ENCODE measurements at places on chromosomes 13 and 19. TPM values are rescaled to one million over a fixed set of nuclear protein-coding genes. Genes with fewer than 3 reads are reported as not detected.

GRCh38 chr19:42214810-42215485, 2.5 kb downstream of the DEDD2 start:
- no peak for DNase-seq
- H3K4me3 ChIP-seq, result peak overlapping the region; percentile 96
- peaks cover 2% of the 10 kb centered on the region for H3K27me3 ChIP-seq
- H3K27ac ChIP-seq, result no peak overlapping the region
- peaks cover 36% of the 10 kb centered on the region for H3K4me1 ChIP-seq

- no peak overlapping the region for H3K27ac ChIP-seq
- H3K27me3 ChIP-seq, result peaks cover 4% of the 10 kb centered on the region
- H3K4me3 ChIP-seq, result no peak overlapping the region
- no peak for DNase-seq
- H3K4me1 ChIP-seq, result no peaks in the 10 kb centered on the region
These were observed 55.2 kb downstream of the CEBPG start for GRCh38 chr19:33428627-33429125.

DNA sequence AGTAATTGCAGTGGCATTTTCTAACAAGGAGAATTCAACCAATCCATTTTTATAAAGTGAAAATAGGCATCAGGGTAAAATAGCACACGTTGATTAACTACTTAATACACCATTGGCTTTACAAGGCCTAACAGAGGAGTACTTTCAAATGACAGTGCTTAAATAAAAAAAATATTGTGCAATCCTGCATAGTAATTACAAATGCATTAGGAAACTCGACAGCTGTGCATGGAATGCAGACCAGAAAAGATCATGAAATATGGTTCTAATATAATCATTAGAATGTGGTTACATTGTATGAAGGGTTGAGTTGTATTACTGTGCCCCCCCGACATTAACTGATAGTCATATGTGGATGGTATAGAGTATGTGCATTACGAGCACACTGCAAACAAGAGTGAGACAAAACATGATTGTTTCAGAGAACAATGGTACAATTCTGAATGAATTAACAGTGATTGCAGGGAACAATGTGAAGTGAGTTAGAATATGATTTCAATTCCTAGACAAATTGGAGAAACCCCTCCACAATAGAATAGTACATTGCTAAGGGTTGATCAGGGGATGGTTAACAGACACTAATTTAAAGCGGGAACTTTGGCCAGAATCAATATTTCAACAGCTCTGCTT, 270.6 kb downstream of the GPC5 start:
- DNase-seq, result no peak
- H3K4me1 ChIP-seq, result no peaks in the 10 kb centered on the region
- H3K27me3 ChIP-seq, result no peaks in the 10 kb centered on the region
- no peaks in the 10 kb centered on the region for H3K36me3 ChIP-seq
- H3K4me3 ChIP-seq, result no peak overlapping the region

DNA sequence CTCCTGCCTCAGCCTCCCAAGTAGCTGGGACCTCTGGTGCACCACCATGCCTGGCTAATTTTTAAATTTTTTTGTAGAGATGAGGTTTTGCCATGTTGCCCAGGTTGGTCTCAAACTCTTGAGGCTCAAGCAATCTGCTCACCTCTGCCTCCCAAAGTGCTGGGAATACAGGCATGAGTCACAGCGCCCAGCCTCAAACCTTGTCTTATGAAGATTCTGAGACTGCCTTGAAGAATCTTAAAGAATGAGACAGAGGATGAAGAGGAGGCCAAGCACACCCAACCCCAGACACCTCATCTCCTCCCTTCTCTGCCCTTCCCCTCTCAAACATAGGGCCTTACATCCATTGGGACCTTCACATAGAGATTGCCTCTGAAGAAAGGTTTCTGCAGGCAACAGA, 179.7 kb downstream of the ABCC4 start:
- DNase-seq, result peak; percentile 31
- peak overlapping the region; percentile 93 for H3K27ac ChIP-seq
- peaks cover 63% of the 10 kb centered on the region for H3K4me1 ChIP-seq
- H3K27me3 ChIP-seq, result no peaks in the 10 kb centered on the region
- H3K36me3 ChIP-seq, result peaks cover 28% of the 10 kb centered on the region
- peak overlapping the region; percentile 83 for H3K4me3 ChIP-seq

DENND1C gene
- not detected for total RNA-seq

DNA sequence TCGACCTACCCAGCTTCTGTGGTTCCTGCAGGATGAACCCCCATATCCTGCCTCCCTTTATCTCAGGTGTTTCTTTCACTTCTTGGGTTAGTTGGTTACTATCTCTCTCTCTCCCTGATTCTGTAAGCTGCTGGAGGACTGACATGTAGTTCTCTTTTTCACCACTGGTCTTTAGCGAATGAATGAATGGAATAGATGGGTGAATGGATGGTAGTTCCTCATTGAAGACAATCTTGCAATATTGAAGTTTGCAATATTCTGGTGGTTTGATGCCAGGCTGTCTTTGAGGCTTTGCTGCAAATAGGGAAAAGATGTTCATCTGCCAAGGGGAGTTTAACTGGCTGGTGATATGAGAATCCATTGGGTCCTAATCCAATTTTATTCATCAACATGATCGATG, 120.2 kb downstream of the UBL3 start:
- peaks cover 19% of the 10 kb centered on the region for H3K36me3 ChIP-seq
- H3K4me3 ChIP-seq, result no peak overlapping the region
- H3K27ac ChIP-seq, result no peak overlapping the region
- H3K4me1 ChIP-seq, result peaks cover 12% of the 10 kb centered on the region
- no peak for DNase-seq
- H3K27me3 ChIP-seq, result peaks cover 31% of the 10 kb centered on the region

GRCh38 chr19:49403404-49404187, 15.5 kb downstream of the KASH5 start:
- H3K36me3 ChIP-seq, result no peaks in the 10 kb centered on the region
- 0 out of 2 replicates have a peak, but pooled peaks cover 1% of the 10 kb centered on the region for H3K4me1 ChIP-seq
- DNase-seq, result no peak
- peaks cover 44% of the 10 kb centered on the region for H3K27me3 ChIP-seq
- H3K27ac ChIP-seq, result no peak overlapping the region

- no peak overlapping the region for H3K4me3 ChIP-seq
- peaks cover 1% of the 10 kb centered on the region for H3K27me3 ChIP-seq
- peaks cover 16% of the 10 kb centered on the region for H3K4me1 ChIP-seq
- no peak overlapping the region for H3K27ac ChIP-seq
- 0 out of 2 replicates have a peak, but pooled peaks cover under 1% of the 10 kb centered on the region for H3K36me3 ChIP-seq
These were observed 61.4 kb downstream of the GPR12 start for GRCh38 chr13:26699197-26699490.

ZNF607 gene
- total RNA-seq, result 2.1 TPM

Measured in HFFc6 (cell line).